ENCODE measurements at places on chromosomes 4 and X.

- DNase-seq: no peak
These were observed 18.2 kb downstream of the MRPL1 start for GRCh38 chr4:77880784-77881183.

GRCh38 chr4:140688711-140689598, 67.2 kb downstream of the TBC1D9 start:
- no peak for DNase-seq

- no peak for DNase-seq
These were observed 21.3 kb downstream of the AREG start for GRCh38 chr4:74466242-74466641.

- DNase-seq: no peak
These were observed 217.0 kb downstream of the GUCY2F start for GRCh38 chrX:109264878-109265277.

GRCh38 chr4:61543976-61544375, 343.9 kb downstream of the ADGRL3 start:
- no peak for DNase-seq

DNA sequence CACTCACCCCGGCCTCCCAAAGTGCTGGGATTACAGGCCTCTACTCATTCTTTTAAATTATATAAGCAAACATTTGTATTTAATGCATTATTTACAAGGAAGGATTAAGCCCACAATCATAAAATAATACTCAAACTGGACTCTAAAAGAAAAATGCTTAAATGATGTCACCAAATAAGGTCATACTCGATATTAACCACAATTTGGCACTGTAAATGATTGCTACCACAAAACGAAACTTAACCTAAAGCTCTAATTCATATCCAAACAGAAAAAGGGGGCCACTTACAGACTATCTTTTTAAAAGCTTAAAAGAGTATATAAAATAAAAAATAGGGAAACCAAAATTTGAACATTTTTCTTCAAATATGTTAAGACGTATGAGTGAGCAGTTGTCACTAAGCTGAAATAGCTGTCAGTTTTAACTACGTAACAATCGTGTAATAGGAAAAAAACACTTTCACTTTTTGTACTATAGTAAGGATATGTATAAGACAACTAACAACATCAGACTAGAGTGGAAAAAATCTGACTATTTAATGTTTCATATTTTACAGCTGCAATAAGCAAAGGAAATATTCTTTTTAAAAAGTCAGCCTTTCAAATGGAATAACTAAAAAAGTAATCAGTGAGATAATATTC, 108.2 kb upstream of the GPR34 start:
- DNase-seq: no peak

DNA sequence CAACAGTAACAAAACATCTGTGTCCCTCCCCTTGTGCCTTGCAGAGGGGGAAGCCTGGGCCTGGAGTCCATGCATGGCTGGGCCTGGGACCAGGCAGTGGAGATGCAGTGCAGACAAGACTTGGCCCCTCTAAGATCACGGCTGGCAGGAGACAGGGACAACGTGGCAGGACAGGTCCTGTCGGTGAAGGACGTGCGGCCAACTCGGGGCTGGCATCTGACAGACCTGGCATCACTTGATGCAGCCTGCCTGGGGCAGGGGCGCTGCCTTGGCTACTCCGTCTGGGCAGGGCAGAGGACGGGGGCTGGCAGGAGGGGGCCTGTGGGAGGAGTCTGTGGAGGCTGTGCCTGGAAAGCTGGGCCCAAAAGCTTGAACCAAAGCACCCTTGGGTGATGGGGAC, 112.1 kb downstream of the CPZ start:
- no peak for DNase-seq

DNA sequence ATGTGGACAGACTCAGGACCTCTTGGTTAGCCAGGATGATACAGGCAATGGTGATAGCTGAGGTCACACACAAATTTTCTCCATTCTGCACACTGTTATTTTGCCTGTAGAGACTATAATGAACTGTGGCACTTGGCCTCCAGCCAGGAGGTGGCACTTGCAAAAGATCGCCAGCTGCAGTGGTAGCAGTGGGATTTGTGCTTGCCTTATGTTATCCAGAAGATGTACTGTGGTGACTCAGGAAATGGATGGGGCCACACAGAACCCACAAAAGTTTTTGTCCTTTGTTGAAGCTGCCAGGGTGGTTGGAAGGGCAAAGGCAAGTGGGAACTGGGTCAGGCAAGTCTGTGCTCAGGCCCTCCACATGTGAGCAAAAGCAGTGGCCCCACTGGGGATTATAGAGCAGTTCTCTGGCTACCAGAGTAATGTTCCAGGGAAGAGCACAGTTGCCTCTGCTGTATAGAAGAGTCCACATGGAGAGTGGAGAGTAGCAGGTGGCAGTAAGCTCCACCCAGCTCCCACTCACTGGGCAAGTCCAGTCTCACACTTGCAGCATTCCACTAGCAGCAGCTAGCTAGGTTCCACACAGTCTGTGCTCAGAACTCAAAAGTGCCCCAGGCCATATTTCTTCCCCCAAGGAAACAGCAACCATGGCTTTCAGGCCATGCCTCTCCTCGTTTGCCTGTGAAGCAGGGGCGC, 5.9 kb upstream of the C4orf17 start:
- DNase-seq: no peak

DNA sequence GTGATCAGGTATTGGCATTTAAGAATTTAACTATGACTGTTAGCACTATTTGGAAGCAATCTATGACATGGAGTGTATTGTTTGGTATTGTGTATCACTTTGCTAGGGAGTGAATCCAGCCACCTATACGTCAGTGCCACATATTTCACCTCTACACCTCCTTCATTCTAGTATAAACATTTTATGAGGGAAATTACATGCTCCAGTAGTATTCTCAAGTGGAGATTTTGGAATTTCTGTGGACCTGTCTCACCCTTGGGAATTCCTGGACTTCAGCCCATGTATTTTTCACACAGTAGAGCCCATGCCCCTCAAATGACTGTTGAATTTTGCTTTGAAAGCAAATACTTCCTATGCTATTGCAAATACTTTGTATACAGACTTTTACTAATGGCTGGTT, 11.3 kb downstream of the BST1 start:
- no peak for DNase-seq

- no peak for DNase-seq
These were observed 33.7 kb upstream of the MND1 start for GRCh38 chr4:153310793-153311192.

- peak; percentile 25 for DNase-seq
These were observed at the start of gene ARMCX4 for GRCh38 chrX:101485212-101485949. TSS of gene ARMCX4 (plus strand) at chrX:101485456. CDS start at chrX:101488590, 3,134 bp downstream.

- DNase-seq: peak; percentile 54
These were observed 84.5 kb upstream of the UXT start for GRCh38 chrX:47743504-47743903.

DNA sequence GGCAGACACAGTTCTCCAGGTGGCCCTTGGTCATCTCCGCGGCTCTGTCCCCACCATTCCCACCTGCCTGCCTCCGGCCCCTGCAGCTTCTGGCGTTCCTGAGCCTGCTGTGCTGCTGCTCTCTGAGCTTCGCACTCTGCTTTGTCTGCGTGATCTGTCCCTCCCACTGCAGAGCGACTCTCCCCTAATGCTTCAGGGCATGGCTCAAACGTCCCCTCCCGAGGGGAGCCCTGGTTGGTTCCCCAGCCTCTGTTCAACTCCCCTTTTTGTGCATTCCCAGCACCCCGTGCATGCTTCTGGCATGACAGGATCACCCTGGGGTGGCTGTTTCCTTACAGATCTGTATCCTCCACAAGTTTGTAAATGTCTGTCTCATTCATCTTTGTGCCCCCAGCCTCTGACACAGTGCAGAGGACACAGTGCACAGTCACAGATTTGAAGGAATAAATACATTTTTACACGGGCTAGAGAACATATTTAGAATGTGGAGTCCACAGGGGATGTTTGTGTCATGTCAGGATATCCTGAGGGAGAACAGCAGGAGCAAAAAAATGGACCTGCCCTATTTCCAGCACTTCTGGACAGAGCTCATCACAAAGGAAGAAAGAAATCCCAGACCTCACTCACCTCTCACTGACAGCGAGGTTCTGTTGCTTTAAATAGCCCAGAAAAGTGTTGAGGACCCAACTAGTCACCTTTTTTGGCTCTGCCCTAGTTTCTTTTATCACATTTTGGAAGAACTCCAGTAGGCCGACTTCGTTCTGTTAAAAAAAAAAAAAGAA, 72.6 kb downstream of the GATB start:
- no peak for DNase-seq

- no peak for DNase-seq
These were observed 1070.4 kb upstream of the ADGRL3 start for GRCh38 chr4:60129740-60130139.

GRCh38 chrX:15790769-15791290, 546 bp downstream of the ZRSR2 start:
- no peak for DNase-seq

DNA sequence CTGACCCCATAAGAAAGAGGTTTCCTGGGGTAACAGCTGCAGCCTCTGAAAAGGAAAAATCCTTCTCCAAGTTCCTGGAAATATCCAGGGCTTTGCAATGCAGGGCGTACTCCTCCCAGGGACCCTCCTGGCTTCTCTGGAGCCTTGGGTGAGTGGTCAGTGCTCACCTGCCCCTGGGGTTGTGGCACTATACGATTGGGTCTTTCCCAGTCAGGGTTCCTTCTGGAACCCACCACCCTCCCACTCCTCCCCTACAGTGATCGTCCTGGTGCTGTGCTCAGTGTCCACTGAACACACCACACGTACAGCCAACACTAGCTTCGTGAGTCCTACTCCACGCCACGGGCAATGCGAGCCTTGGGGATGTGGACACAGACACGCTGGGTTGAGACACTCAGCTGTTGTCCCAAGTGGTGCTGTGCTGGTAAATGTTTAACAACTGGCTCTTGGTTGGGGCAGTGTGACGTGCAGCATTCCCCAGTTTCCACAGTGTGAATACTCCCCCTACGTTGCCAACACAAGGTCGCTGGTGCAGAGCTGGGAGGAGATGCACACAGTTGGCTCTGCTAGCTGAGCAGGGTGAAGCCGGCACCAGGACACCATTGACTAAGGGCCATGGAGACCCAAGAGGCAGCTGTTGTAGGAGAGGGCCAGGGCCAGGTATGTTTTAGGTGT, 65.4 kb downstream of the HTRA3 start:
- DNase-seq: no peak

DNA sequence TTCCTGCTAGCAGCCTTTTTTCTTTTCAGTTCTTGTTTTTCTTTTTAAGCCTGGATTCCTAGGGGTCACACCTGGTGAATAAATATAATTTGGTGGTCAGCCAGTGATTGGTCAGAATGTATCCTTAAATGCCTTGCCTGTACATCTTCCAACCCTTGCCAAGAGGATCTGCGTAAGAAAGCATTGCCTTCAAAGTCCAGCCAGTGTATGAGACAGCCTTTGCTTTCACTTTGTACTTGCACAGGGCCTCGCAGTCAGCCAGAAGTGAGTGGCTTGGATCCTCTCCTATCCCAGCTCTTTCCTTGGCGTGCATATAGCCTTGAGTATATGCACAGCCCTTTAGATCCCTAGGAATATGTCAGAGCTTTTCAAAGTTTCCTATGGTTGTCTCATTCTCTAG, 22.2 kb downstream of the KANTR start:
- peak; percentile 57 for DNase-seq

- DNase-seq: no peak
These were observed 98.7 kb downstream of the MAB21L2 start for GRCh38 chr4:150680651-150681050.

GRCh38 chr4:79578606-79579005, 170.6 kb upstream of the GK2 start:
- no peak for DNase-seq

- no peak for DNase-seq
These were observed 31.4 kb upstream of the BBS12 start for GRCh38 chr4:122701061-122701460.

DNA sequence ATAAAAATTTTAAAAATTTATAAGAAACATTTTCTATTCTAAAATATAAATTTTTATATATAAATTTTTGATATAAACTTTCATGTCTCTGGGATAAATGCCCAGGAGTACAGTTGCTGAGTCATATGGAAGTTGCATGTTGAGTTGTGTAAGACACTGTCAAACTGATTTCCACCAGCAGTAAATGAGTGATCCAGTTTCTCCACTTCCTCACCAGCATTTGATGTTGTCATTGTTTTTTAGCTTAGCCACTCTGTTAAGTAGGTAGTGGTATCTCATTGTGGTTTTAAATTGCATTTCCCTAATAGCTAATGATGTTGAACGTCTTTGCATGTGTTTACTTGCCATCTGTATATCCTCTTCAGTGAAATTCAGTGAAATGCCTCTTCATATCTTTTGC, 66.5 kb downstream of the MAMLD1 start:
- peak; percentile 38 for DNase-seq

- no peak for DNase-seq
These were observed 556 bp downstream of the ATP5ME start for GRCh38 chr4:673349-674091.

- no peak for DNase-seq
These were observed 12.0 kb downstream of the SPRY1 start for GRCh38 chr4:123408471-123409084.

GRCh38 chrX:124369722-124370121, 23.4 kb downstream of the SH2D1A start:
- no peak for DNase-seq

GRCh38 chr4:118099106-118099505, 64.8 kb downstream of the NDST3 start:
- no peak for DNase-seq

DNA sequence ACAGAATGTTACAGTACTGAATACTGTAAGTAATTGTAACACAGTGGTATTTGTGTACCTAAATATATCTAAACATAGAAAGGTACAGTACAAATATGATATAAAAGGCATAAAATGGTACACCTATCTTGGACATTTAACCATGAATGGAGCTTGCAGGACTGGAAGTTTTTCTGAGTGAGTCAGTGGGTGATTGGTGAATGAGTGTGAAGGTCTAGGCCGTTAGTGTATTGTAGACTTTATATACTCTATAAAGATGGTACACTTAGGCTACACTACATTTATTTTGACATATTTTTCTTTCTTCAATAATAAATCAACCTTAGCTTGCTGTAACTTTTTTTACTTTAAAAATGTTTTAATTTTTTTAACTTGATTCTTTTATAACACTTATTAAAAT, 422.5 kb upstream of the FSTL5 start:
- DNase-seq: no peak

Data from skeletal muscle cell (primary cell).